CD4-positive, alpha-beta T cell treated with Interleukin-15 for 1 hour (primary cell): ENCODE measurements at places on chromosomes 13 and 19.

DNA sequence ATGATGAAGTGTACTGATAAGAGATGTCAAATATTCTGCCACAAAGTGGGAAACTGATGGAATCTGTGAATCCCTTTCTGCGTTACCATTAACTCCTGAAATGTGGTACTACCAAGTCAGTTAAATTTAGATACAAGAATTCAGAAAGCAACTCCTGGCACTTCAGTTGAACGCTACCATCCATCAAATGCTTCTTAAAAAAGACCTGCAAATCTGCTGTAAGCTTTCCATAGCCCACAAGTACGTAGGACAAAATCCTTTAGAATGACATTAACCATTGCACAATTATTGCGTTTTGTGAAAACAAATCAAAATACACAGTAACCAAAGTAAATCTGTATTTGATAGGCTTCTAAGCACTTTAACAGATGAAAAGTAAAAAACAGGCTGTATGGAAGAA is 5.4 kb downstream of the SMAD9 start:
- no peak for DNase-seq

DNA sequence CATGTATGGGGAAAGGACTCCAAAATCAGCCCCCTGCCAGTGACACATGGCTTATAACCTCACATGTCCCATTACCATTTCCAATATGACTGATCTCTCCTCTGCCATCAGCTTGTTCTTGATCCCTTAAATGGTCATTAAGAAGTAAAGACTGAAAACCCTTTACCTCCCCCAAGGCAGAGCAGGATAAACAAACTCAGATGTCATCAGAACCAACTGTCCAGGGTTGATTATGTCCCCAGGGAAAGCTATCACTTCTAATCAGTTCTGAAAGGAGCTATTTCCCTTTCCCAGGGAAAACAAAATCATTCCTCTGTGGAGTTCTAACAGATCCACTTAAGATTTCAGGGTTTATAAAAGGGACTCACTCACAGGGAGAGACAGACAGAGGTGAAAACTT is 350.9 kb downstream of the SUCLA2 start:
- no peak for DNase-seq

DNA sequence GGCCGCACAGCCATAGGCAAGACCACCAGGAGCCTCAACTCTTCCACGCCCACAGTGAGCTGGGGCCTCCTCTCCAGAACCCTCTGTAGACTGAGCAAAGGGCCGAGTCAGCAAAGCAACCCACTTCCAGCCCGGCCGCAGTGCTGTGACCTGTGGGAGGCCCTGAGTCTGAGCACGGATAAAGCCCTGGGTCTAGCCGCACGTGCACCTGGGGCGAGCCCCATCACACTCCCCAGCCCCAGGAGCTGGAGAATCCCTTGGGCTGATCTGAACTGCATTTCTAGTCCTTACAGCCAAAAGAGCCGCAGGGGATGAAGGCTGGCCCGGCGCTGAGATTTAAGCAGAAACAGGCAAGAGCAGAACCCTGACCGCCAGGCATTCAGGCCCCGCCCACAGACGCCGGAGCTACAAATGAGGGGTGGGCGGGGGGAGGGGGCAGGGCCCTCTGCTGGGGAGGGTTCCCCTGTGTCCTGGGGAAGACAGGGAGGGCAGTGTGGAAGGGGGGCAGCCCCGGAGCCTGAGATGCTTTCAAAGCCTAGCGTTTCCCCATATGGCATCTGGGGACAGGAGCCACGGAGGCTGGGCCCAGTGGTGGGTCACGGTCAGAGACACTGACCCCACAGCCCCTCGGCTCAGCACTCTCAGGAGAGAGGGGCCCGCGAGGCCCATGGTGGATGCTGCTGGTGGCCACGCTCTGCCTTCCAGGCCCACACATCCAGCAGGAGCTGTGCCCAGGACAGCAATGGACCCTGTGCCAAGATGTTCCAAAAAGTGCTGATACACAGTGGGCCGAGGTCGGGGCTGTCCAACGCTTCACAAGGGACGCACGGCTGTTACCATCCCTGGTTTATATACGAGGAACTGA is 4.9 kb downstream of the TMEM259 start:
- DNase-seq, result no peak

GRCh38 chr19:18865106-18865972 is 30.6 kb downstream of the CERS1 start:
- DNase-seq, result no peak

- no peak for DNase-seq
These were observed 18.3 kb upstream of the SIGLEC6 start for GRCh38 chr19:51549533-51550324.

- DNase-seq, result no peak
These were observed 1120.7 kb downstream of the DIAPH3 start for GRCh38 chr13:59043016-59043415.

DNA sequence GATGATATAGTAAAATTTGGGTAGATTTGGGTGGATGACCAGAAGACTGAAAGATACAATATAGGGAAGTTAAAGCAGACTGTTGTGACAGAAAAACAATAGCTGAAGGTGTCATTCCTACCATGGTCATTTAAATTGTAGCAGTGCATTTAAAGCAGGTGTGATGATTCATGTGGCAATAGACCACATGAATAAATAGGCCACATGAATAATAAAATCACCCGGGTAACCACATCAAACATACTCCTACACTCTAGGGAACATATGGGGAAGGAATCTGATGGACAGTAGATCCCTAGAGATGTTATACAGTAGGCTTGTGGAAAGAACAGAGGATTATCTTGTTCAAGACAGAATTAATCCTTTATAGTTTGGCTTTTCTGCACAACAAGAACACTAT is 392.6 kb downstream of the SLITRK5 start:
- DNase-seq, result no peak

DNA sequence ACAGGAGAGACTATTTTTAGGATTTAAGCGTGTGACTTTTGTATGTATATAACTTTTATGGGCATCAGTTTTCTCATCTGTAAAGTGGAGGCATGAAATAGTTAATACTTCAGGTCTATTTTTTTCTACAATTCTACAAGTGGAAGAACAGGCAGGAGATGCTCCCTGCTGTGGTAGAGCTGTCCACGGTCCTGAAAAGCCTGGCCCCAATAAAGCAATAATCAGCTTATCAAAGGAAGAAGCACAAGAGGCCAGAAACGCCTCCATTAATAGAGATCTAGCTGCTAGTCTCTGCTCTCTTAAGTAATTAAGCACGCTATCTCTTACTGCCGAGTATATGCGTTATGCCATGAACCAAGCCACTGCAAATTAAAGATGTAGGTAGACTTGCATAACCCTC is 28.0 kb upstream of the WASF3 start:
- no peak for DNase-seq

GRCh38 chr19:30083125-30083681 is 141.2 kb downstream of the URI1 start:
- no peak for DNase-seq

GRCh38 chr13:73532987-73533510 is 474.2 kb downstream of the KLF5 start:
- DNase-seq, result no peak

GRCh38 chr13:113053801-113054604 is 51.6 kb upstream of the F7 start:
- no peak for DNase-seq

DNA sequence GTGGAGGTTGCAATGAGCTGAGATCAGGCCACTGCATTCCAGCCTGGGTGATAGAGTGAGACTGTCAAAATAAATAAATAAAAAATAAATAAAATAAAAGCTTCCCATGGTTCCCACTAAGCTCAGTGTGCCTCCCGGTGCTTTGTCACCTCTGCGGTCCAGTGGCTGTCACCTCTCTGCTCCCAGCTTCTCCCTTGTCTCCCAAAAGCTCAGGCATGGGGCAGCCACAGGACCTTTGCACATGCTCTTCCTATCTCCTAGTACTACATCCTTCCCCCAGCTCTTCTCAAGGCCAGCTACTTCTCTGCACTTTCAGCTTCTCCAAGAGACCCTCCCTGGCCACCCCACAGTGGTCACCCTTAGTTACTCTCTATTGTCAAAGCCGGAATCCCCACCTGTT is 7.6 kb upstream of the MATK start:
- DNase-seq, result no peak

GRCh38 chr13:23443110-23443509 is 9.6 kb upstream of the SACS start:
- DNase-seq, result no peak

DNA sequence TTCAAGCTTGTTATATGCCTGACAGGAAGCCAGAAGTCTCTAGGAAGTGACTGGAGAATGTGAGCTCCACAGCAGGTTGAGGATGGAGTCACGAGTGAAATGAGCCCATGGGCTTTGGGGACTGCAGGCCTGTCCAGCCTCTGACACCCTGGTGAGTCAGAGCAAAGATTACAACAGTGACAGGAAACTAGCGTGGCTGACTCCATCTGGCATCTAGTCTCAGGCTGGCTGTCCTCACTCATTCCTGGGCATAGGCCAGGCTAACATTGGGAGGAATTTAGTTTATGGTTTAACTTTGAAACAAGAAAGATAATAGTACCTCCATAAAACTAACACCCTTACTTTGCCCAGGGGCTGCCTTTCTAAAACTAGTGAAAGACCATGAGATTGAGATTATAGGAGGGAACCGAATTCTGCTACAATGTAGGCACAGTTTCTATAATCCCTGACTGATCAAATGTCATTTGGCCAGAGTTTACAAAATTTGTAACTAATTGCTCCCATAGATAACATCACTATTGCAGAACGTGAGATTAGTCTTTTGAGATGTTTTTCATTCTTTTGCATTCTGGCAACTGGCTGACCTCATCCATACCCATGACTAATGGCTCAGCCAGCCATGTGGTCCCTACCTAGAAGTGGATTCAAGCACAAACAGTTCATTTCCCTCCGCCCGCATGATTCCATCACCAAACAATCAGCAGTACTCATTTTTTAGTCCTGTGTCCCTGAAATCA is 28.4 kb downstream of the PSG1 start:
- no peak for DNase-seq

GRCh38 chr19:7257148-7258040 is 36.8 kb downstream of the INSR start:
- no peak for DNase-seq

GRCh38 chr13:51237887-51238286 is 15.7 kb downstream of the FAM124A start:
- DNase-seq, result no peak

- no peak for DNase-seq
These were observed 418.2 kb downstream of the DCT start for GRCh38 chr13:94061301-94061700.

GRCh38 chr19:425056-425455 is 16.1 kb upstream of the C2CD4C start:
- no peak for DNase-seq

DNA sequence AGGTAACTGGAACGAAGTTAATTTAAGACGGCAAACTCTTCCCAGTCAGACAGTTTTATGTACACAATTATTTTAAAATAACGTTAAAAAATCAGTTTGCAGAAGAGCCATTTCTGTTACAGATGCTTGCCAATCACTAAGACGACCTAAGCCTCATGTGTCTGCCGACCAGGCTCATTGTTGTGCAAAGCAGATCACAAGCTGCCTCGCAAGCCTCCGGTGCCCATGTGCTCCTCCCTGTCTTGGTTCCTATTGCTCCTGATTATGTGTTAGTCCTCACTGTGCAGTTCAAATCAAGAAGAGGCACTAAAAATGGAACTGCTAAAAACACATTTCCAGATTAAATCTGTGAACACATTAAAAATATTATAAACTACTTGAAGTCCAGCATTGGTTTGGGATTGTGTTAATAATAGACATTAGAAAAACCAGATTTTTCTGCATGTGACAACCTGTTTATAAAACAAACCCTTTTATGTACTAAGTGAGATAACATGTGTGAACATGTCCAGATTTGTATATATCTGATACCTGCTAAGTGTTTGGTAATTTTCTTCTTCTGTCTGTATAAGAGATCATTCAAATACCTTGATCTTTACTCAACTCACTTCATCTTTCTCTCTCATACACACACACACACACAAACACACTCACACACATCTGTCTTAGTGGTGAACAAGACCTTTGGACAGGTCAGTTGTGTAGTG is 81.9 kb upstream of the SLC15A1 start:
- no peak for DNase-seq

DNA sequence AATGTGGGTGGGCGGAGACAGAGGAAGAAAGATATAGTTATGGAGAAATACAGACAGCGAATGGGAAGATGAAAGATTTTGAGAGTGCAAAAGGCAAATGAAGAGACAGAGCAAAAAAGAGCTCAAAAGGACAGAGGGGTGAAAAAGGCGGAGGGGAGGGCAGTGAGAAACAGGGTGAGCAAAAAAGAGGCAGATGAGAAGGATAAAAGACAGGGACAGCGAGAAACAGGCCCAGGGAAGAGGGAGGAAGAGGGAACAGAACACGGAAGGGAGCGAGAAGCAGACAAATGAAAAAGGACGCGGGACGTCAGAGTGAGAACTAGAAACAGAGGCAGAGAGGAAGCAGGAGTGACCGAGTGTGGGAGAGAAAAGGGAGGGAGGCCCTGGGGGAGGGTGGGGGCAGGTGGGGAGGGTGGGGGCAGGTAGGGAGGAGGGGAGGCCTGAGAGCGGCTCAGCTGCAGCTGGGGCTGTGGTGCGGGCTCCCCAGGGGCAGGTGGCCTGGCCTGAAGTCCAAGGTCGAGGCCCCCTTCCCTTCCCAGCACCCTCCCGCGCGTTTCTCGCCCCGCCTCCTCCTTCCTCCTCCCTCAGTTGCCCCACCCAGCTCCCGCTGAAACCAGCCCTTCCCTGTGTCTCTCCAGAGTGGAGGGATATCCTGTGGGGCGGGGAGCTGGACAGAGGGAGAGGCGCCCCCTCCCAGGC is 2.9 kb downstream of the KLK1 start:
- no peak for DNase-seq

- no peak for DNase-seq
These were observed 47.6 kb downstream of the TGDS start for GRCh38 chr13:94548382-94548781.

DNA sequence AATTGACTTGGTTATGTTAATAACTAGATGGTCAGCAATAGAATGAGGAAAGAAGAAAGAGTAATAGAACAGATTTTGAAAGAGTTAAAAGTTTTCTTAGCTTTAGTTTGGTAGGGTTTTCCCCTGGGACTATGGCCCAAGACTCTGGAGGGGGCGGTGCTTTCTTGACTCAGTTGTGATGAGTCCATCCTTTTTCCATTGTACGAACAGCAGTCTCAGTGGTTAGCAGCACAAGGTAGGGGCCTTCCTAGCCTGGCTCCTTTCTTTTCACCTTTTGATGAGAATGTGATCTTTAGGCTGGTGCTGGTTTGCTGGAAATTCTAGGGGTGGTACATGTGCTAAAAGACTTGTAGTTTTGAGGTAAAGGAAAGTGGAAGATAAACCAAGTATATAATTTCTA is 38.8 kb downstream of the ZNF506 start:
- no peak for DNase-seq

- DNase-seq, result no peak
These were observed 373.2 kb downstream of the LMO7 start for GRCh38 chr13:76009267-76009890.

- DNase-seq, result no peak
These were observed 150.2 kb upstream of the VSTM2B start for GRCh38 chr19:29375429-29376119.

GRCh38 chr13:27110056-27110746 is 61.4 kb downstream of the USP12 start:
- no peak for DNase-seq

- DNase-seq, result no peak
These were observed 41.8 kb downstream of the TPT1 start for GRCh38 chr13:45299194-45299593.
